ENCODE measurements at places on chromosomes 1 and 21.
A peak's percentile ranks its signal among the peaks of the same experiment; 100 is the strongest.

- peak; percentile 57 for DNase-seq
Observed at GRCh38 chr1:175154629-175155472, 37.7 kb downstream of the KIAA0040 start.

- DNase-seq: peak; percentile 66
Observed at GRCh38 chr1:21814241-21814918, 2.3 kb downstream of the LDLRAD2 start.

- DNase-seq: no peak
Observed at GRCh38 chr1:184773762-184774320, 19.2 kb upstream of the EDEM3 start.

GRCh38 chr1:35876988-35877387 lies 6.0 kb upstream of the AGO1 start:
- DNase-seq: peak; percentile 69

- DNase-seq: no peak
Observed at GRCh38 chr1:3650248-3651025, 534 bp upstream of the WRAP73 start.

DNA sequence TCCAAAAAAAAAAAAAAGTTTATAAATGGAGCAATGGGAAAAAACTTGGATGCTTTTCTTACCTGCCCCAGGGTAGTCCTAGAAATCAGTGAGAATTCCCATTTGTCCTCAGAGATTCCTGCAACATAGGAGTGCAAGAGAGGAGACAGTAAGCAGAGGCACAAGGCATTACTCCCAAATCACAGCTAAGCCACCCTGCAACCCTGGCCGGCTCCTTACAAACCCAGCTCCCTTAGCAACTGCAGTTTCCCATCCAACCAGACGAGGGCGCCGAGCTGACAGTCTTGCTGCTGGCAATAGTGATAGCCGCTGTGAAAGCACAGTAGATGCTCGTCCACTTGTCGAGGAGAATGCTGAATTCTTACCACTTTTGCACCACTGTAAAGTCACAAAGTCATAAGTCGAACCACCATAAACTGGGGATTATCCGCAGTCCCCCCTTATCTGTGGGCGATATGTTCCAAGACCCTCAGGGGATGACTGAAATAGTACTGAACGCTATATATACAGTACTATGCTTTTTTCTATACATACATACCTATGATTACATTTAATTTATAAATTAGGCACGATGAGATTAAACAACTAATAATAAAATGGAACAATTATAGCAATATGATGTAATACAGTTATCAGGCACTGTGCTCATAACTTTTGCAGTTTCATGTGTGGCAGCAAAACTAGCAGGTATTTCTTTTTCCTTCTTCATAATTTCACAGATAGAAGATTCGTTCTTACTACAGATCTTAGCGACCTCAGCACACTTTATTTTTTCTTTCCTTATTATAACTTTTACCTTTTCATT lies 6.0 kb upstream of the PITHD1 start:
- DNase-seq: peak; percentile 88

DNA sequence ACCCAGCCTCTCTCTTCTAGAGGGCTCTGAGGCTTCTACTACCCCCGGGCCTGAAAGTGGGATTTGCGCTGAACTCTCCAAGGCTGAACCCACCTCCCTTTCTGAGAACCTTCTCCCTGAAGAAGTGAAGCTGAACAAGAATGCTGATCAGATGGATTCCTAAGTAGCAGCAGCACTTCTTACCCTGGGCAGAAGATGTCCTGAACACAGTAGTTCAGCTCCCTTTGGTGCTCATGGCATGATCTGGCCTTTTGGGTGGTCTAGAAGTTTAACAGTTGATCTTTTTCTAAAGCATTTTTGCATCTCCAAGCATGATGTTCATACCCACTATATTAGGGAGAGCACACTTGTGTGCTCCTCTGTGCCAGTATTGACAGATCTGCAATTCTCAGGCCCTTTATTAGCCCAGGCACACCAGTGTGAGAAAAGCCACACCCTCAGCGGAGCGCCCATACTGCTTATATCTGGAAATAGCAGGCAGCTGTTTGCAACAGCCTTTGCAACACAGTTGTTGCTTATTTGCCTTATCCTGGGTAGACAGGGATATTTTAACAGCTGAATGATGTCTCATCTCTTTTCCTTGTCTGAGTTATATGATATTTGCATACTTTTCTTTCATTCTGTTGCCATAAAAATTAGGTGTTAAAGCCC lies 34.2 kb downstream of the CNN3 start:
- DNase-seq: no peak

- peak; percentile 27 for DNase-seq
Observed at GRCh38 chr1:111366256-111366655, 61.3 kb downstream of the OVGP1 start.

GRCh38 chr1:94806441-94806871 lies 13.7 kb upstream of the SLC44A3 start:
- no peak for DNase-seq

DNA sequence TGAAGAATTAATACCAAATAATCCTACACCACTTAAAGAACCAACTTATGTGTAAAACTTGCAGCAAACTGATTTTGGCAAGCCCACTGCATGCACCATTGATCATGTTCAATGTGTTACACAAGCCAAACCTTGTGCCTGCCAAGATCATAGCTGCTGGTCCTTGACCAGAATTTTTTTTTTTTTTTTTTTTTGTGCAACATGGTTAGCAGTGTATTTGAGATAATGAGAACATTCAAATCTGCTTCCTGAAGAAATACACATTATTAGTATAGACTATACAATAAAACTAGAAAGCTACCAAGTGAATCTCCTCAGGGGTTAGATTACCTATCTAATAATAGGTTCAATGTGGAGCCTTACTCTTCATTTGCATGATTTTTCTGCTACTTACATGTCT lies 421.0 kb downstream of the MRPL39 start:
- DNase-seq: no peak

DNA sequence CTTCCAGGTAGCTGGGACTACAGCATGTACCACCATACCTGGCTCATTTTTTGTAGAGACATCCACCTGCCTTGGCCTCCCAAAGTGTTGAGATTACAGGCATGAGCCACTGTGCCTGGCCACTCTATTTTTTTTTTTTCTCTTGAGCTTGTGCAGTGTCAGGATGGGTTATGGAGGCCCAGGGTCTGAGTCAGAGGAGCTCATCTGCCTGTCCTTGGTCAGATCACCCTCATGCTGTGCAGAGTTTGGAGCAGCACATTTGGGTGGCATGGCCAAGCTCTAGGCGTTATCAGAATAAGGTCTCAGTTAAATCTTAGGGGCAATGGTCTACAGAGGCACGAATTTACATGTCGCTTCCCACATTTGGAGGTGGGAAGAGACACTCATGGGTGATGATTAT lies 16.9 kb downstream of the METTL13 start:
- DNase-seq: no peak

DNA sequence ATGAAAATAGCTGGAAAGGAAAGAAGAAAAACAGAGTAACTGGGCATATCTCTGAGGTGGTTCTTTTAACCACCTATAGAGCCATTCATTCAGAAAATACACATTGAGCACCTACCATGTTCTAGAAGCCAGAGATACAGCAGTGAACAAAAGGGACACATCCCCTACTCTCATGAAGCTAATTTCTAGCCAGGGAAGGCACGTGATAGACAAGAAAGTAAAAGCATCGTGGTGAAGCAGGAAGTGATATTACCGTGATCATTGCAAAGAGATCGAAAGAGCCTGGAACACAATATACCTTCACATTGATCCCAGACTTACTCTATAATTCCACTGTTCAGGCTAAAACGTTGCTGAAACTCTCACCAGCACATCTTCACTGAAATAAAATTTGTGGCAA lies 76.0 kb downstream of the TIAM1 start:
- no peak for DNase-seq

GRCh38 chr1:167305059-167305705 lies 84.5 kb downstream of the POU2F1 start:
- DNase-seq: no peak

DNA sequence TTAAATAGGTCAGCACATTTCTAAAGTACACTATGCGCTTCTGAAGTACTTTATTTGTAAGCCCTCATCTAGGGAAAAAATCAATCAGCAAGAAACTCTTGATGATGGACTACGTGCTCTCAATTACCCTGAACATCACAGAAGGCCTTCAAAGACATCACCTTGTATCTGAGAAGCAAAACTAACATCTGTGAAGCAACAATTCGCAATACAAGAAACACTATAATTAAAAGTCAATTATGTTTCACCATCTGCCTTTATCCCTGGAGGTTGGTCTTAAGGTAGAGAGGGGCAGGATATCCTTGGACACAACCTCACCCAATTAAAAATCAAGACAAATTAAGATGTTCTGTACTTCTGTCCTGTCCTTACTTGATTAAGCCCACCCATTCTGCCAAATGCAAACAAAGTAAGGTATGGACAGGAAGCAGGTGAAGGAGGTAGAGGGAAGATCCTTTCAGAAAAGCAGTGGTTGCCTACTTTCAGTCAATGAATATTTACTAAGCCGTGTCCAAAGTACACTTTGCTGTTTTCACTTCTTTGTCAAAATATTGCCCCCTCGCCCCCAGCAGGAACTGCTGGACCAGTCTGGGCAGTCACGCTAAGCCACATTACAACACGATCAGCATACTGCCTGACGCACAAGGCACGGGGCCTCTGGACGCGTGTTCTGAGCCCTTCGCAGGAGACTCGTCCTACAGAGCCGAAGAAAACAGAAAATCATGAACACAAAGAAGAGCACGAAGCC lies 887 bp downstream of the SLC19A2 start:
- DNase-seq: peak; percentile 51

- no peak for DNase-seq
Observed at GRCh38 chr1:234958706-234959657, 169.7 kb downstream of the TOMM20 start.

DNA sequence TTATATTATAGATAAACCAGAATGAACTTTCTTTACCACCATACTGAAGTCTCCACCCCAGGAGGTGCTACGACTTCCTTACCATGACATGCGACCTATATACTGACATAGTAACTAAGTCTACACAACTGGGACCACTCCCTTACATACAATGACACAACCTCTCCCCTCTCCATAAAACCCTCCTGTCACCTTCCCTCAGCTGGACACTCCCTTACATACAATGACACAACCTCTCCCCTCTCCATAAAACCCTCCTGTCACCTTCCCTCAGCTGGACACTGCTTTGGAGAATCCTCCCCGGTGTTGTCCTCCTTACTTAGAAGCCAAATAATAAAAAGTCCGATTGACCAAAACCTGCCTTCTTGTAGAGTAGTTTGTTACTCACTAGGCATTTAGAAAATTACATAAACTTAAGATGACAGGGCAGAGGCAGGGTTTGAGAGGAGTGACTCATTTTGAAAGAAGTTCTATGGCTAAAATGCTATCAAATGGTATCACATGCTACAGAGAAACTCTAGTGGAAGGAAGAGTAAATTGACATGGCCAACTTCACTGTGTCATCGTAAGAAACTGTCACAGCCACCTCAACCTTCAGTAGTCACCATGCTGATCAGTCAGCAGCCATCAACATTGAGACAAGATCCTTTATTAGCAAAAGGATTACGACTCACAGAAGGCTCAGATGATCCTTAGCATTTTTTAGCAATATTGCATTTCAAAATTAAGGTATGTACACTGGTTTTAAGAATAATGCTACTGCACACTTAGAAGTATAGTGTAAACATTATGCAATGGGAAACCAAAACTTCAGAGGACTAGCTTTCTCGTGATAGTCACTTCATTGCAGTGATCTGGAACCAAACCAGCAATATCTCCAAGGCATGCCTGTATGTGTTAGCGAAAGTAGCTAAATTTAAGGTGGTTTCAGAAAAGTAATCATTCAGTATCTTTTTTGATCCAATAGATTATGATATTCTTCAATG lies 56.4 kb downstream of the AHCTF1 start:
- DNase-seq: no peak

DNA sequence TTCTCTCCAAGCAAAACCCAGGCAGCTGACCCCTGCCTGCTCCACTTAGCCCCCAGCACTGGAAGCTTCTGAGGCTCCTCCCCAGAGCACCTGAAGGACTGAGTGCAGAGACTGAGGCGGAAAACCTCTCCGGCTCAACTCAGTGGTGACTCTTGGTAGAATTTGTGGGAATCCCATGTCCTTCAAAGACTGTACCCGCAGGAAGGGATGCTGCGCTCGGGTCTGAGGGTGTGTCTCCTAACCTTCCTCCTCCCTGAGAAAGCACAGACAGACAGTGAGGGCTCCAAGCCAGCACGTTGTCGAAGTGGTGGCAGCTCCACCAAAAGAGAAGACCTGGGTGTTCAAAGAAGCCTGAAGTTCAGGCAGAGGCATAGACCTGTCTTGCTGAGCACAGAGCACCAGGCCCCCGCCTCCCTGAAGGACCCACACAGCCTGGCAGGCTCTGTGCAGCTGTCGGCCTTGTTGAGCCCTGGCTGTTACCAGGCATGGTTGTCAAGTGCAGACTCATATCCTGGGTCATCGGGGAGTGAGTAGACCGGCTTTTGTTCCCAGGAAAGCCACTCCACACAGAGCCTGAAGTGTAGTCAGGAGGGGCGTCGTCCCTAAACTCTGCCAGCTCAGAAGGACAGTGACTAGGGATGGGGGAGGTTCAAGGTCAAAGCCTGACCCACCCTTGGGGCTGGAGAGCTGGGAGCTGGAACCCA lies 36.7 kb downstream of the CSMD2 start:
- no peak for DNase-seq

GRCh38 chr1:20301463-20302107 lies 10.9 kb downstream of the VWA5B1 start:
- no peak for DNase-seq

DNA sequence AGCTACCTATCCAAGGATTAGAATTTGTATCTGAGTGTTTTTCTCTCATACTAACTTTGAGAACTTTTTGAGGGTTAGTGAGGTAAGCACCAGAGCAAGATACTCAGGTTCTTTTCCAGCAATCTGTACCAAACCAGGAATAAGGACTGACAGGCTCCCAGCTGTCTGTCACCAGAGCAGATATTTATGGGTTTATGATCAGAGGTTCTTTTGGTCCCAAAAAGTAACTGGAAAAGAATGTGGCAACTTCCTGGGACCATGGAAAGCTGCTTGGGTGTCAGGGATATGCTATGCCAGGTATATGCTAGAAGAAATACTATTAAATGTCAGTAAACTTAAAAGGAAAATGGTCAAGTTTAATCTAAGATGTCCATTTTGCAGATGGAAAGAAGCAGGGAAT lies 75.7 kb upstream of the ZNF326 start:
- DNase-seq: no peak

GRCh38 chr1:23837908-23838307 lies 12.7 kb upstream of the HMGCL start:
- DNase-seq: no peak

GRCh38 chr1:93746021-93746812 lies 64.6 kb upstream of the BCAR3 start:
- no peak for DNase-seq

GRCh38 chr1:219542828-219543518 lies 69.9 kb downstream of the ZC3H11B start:
- peak; percentile 84 for DNase-seq

GRCh38 chr1:91099746-91100621 lies 78.1 kb upstream of the ZNF644 start:
- DNase-seq: no peak

GRCh38 chr1:116390195-116390594 lies 17.2 kb downstream of the ATP1A1 start:
- DNase-seq: no peak

All from cardiac muscle cell (in vitro differentiated cells and primary cell).